Vagina (tissue), 2 donors: ENCODE measurements at places on chromosomes 13 and 19.

DNA sequence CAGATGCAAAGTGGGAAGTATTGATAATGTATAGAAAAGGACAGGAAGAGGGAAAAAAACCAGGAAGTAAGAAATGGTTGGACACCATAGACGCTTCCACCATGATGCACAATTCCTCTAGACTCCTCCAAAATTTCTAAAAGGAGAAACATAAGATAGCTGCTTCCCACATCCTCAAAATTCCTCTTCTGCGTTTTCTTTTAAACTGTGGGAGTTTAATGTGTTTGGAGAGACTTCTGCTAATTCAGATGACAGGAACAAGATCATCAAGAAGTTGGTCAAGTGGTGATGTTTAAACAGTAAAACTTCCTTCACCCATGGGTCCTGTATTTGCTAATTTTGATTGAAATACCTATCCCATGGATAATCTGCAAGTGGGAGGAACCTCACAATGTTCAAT lies 130.2 kb downstream of the IRS2 start:
- no peaks in the 10 kb centered on the region for H3K36me3 ChIP-seq
- no peaks in the 10 kb centered on the region for H3K27me3 ChIP-seq
- no peak overlapping the region for H3K27ac ChIP-seq
- no peak overlapping the region for H3K4me3 ChIP-seq
- no peak for DNase-seq
- peaks cover 11% of the 10 kb centered on the region for H3K4me1 ChIP-seq

DNA sequence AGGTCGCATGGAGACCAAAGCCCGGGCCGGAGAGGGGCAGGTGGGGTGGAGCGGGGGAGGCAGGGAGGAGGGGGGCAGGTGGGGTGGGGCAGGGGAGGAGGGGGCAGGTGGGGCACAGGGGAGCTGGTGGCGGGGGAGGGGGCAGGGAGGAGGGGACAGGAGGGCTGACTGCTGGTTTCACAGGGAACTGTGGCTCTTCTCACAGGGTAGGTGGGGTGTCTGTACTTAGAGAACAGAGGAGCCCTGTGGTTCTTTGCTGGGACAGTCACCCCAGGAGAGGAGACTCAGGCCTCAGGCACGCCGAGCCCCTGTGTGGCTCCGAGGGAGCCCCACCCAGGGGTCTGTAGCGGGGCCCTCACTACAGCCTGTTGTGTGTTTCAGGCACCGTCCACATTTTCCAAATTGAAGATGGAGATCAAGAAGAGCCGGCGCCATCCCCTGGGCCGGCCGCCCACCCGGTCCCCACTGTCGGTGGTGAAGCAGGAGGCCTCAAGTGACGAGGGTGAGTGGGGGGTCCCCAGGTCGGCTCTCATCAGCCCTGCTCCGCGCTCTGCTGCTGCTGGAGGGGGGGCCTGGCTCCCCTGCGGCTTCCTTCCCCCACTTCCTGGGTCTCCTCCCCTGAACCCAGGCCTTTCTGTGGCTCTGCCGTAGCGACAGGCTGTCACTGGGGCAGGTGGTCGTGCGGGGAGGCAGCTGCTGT lies 162.7 kb downstream of the KDM4B start:
- H3K4me1 ChIP-seq = peaks cover 27% of the 10 kb centered on the region
- no peaks in the 10 kb centered on the region for H3K36me3 ChIP-seq
- no peak for DNase-seq
- H3K27me3 ChIP-seq = no peaks in the 10 kb centered on the region

DNA sequence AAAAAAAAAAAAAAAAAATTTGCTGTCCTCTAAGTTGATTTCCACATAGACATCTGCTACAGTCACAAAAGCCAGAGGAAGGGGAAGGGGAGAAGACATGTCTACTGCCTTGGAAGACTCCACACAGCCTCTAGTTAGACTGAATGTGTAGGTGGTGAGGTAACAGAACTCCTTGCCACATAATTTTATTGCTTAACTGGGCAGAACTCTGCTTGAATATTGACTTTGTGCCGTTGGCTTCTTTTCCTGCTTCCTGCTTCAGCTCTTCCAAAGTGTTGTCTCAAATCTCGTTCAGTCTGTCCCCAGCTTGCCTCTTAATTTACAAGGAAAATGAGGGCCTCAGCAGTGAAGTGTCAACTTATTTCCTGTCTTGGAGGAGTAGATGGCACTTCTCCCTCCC lies 37.1 kb downstream of the ESD start:
- H3K4me3 ChIP-seq = no peak overlapping the region
- DNase-seq = no peak
- no peaks in the 10 kb centered on the region for H3K27me3 ChIP-seq

DNA sequence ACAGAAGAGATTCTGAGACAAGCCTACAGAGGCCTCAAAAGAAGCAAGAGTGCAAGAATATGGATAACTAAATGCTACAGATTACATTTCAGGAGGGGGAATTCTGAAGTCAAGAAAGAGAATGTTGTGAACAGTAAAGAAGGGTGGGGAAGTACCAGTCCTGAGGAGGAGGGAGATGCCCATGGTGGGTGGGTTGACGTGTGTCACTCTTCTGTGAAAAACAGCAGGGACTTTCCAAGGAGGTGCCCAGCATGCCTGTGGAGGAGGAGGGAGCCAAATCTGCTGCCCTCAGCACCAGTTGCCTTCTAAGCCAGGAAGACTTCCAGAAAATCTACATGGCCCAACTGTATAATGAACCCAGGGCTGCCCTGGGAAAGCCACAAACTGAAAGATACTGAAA lies 87.7 kb downstream of the SGCG start:
- no peak overlapping the region for H3K4me3 ChIP-seq
- H3K4me1 ChIP-seq = no peaks in the 10 kb centered on the region
- H3K27ac ChIP-seq = no peak overlapping the region
- DNase-seq = no peak

- H3K4me3 ChIP-seq = peak overlapping the region; percentile 57
- H3K27ac ChIP-seq = peak overlapping the region; percentile 98
- H3K36me3 ChIP-seq = no peaks in the 10 kb centered on the region
Measured at GRCh38 chr13:19864024-19864745, 736 bp upstream of the ZMYM5 start.

DNA sequence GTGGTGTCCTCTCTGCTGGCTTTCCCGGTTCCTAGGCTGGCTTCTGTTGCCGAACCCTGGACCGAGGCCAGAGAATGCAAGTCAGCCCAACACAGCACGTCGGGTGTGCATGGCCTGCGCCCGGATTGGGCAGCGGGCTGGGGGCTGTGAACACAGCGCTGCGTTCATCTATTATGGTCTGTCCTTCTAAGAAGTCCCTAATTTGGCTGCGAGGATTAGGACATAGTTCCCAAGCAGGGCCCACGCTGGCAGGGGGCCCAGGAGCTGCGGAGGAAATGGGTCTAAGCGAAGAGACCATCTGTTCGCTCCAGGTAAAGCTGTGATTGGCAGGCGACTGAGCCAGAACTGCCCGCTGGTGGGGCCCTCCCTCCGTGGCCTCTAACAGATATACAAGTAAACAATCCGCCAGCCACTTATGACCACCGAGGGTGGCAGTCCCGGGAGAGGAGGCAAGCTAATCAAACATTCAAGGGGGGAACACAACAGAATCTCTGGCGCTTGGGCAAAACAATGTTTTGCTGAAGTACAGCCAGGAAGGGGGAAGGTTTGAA lies 6.0 kb downstream of the SYCE2 start:
- H3K36me3 ChIP-seq = no peaks in the 10 kb centered on the region
- peak overlapping the region; percentile 69 for H3K27ac ChIP-seq
- H3K27me3 ChIP-seq = no peaks in the 10 kb centered on the region
- peak overlapping the region; percentile 27 for H3K4me3 ChIP-seq
- DNase-seq = no peak
- H3K4me1 ChIP-seq = peaks cover 28% of the 10 kb centered on the region

GRCh38 chr13:23427881-23428528 lies 5.5 kb downstream of the SACS start:
- H3K4me3 ChIP-seq = peak overlapping the region; percentile 23
- peak overlapping the region; percentile 34 for H3K27ac ChIP-seq
- H3K4me1 ChIP-seq = peaks cover 19% of the 10 kb centered on the region
- DNase-seq = no peak

DNA sequence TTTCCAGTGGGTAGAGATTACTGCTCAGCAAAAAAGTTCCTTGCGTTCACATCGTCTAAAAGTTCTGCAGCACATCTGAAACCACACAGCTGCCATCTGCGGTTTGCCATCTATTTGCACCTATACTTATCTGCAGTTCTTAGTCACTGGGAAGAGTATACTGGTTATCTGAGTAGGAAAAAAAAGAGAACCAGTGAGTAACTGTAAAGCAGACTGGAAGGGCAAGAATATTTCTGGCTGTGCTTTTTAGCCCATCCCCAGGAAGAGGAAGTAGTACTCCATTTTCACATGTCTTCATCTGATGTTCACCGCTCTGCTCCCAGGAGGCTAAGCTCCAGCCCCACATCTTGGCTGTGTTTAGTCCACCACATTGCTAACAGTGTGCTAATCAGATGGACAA lies 35.6 kb downstream of the EFNB2 start:
- H3K27ac ChIP-seq = no peak overlapping the region
- H3K4me3 ChIP-seq = no peak overlapping the region
- H3K4me1 ChIP-seq = peaks cover 25% of the 10 kb centered on the region
- DNase-seq = no peak
- H3K27me3 ChIP-seq = no peaks in the 10 kb centered on the region

GRCh38 chr13:75675421-75675820 lies 39.3 kb downstream of the LMO7 start:
- no peaks in the 10 kb centered on the region for H3K36me3 ChIP-seq
- no peak overlapping the region for H3K4me3 ChIP-seq
- H3K27me3 ChIP-seq = no peaks in the 10 kb centered on the region
- no peaks in the 10 kb centered on the region for H3K4me1 ChIP-seq
- DNase-seq = no peak

DNA sequence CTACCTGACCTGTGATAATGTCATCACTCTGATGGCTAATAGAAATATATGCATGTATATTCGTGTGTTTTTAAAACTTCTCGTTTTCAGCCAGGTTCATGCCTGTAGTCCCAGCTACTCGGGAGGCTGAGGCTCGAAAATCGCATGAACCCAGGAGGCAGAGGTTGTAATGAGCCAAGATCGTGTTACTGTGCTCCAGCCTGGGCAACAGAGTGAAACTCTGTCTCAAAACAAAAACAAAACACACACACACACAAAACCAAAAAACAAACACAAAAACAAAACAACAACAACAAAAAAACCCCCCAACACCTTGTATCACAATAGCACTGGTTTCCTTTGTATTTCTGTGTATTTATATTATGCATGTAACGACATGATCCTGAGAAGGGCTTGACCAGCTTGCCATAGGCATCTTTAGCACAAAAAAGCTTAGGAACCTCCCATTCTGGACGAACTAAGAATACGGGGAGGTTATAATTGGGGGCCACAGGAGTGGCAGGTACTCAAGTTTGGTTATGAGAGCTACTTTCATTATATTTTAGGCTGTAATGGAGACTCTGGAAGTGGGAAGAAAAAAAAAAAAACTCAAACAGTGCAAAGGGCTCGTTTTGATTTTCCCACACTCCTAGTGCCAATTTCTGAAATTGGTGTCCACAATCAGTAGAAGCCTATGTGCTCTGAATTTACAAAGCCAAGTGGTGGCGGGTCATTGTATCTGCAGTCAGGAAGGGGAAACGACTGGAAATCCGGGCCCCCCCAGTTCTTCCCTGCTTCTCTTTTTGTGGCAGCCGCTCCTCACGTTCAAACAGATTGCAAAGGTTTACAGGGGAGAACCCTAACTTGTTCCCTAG lies 1.2 kb upstream of the ACP7 start:
- H3K27me3 ChIP-seq = peaks cover 6% of the 10 kb centered on the region
- DNase-seq = no peak
- H3K4me1 ChIP-seq = peaks cover 17% of the 10 kb centered on the region
- H3K4me3 ChIP-seq = peak overlapping the region; percentile 39
- no peaks in the 10 kb centered on the region for H3K36me3 ChIP-seq

DNA sequence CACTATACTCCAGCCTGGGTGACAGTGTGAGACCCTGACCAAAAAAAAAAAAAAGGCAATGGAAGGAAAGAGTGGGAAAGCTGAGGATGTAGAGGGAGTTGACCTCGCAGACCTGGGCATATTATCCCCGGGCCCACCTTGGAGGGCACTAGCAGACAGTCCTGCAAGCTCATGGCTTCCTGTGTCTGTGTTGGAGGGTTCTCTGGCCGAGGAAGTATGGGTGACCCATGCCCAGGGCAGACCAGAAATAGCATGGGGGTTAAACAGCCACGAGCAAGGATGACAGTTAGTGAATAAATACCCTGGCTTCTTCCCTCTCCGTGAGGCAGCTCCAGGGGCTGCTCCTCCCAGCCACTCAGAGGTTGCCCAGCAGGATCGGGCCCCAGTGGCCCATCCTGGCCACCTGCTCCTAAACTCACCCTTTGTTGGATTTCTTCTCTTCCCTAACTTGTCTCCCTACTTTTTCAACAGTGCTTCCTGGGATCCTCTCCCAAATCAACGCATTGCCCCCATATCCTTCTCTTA lies 485.8 kb downstream of the ZNF536 start:
- H3K4me1 ChIP-seq = no peaks in the 10 kb centered on the region
- peak; percentile 40 for DNase-seq
- no peak overlapping the region for H3K27ac ChIP-seq
- no peak overlapping the region for H3K4me3 ChIP-seq

DNA sequence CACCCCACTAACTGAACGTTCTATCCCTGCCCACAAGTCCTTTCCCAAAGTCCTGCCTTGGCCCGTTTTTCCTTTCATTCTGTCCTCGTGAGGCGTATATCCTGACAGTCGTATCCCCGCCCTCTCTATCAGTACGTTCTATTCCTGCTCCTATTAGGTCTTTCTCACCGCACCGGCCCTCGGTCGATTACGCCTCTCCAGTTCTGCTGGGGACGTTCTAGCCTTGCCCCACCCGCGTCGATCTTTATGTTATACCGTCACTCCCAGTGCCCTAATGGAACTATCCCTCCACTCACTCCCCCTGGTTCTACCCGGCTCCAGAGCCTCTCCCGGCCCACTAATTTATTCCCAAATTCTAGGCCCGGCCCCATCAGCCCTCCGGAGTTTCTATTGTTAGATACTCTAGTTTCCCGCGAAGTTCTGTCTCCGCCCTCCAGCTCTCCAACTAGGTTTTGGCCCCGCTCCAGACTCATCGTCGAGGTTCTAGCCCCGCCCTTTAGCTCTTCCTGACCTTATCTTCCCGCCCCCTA lies 2.0 kb downstream of the PLAUR start:
- H3K27me3 ChIP-seq = no peaks in the 10 kb centered on the region
- H3K36me3 ChIP-seq = no peaks in the 10 kb centered on the region
- H3K27ac ChIP-seq = peak overlapping the region; percentile 89
- H3K4me3 ChIP-seq = peak overlapping the region; percentile 29
- no peak for DNase-seq

- H3K27ac ChIP-seq = no peak overlapping the region
- H3K27me3 ChIP-seq = no peaks in the 10 kb centered on the region
- DNase-seq = no peak
- no peaks in the 10 kb centered on the region for H3K36me3 ChIP-seq
Measured at GRCh38 chr13:94886191-94886590, 173.8 kb upstream of the SOX21 start.

GRCh38 chr13:39590466-39591036 lies 12.4 kb downstream of the LHFPL6 start:
- DNase-seq = no peak
- H3K4me1 ChIP-seq = peaks cover 23% of the 10 kb centered on the region
- H3K36me3 ChIP-seq = no peaks in the 10 kb centered on the region
- H3K4me3 ChIP-seq = no peak overlapping the region
- H3K27me3 ChIP-seq = no peaks in the 10 kb centered on the region
- H3K27ac ChIP-seq = no peak overlapping the region
